ENCODE measurements at places on chromosomes 5 and 9.

DNA sequence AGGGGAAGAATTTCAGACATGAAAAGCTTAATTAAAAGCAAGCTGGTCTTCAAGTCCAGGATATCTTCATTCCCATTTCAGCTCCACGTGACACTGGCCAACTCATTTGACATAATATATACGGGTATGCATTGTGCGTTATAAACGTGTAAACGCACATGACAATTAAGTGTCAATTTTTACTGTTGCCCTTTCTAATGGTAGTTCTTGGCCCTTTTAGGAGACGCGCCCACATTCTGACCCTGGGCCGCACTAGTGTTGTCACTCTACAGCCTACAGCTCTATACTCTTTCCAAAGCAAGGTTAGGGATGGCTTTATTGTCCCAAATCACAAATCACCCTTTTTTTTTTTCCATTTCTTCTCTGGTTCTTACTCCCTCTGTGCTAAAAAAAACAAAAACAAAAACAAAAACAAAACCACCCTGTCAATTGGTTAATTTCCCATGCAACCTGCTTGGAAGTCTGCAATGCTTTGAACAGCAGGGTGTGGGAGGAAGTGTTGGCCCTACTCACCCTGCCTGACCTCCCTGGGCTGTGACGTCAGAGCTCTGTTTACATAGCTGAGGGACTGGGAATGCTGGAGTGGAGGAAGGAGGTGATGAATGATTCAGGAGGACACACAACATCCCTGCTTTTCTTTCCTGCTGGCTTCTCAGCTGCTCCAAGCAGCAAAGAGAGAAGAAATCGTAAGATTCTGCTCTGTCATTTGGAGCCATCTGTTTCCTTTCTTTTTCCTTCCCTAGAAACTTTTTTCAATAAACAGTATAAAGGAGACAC, 19.3 kb downstream of the RFK start:
- no peak for DNase-seq

GRCh38 chr5:179150011-179150410, 89.8 kb downstream of the ZNF354C start:
- no peak for DNase-seq

GRCh38 chr9:89025553-89025952, 34.3 kb downstream of the S1PR3 start:
- no peak for DNase-seq

DNA sequence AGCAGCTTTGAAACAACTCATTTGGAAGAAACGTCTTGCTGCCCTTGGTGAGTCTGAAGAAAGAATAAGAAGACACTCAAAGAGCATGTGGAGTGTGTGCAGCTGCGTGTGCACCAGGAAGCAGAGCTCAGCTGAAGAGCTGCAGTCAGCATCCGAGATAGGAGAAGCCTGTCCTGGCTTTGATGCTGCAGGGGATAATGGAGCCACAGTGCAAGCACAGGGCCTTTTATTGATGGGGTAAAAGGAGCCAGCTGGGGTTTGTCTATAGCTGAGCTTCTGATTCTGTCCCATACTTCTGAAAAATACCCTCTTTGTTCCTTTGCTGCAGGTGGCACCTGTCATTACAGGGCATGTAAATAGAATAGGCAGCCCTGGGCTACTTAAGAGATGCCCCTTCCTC, 375.7 kb upstream of the ZNF462 start:
- DNase-seq: no peak

GRCh38 chr5:963673-964531, 44.7 kb upstream of the NKD2 start:
- DNase-seq: no peak

All from GM18507 (cell line).